Hepatic stellate cell (primary cell): ENCODE measurements at places on chromosomes 4 and X.

DNA sequence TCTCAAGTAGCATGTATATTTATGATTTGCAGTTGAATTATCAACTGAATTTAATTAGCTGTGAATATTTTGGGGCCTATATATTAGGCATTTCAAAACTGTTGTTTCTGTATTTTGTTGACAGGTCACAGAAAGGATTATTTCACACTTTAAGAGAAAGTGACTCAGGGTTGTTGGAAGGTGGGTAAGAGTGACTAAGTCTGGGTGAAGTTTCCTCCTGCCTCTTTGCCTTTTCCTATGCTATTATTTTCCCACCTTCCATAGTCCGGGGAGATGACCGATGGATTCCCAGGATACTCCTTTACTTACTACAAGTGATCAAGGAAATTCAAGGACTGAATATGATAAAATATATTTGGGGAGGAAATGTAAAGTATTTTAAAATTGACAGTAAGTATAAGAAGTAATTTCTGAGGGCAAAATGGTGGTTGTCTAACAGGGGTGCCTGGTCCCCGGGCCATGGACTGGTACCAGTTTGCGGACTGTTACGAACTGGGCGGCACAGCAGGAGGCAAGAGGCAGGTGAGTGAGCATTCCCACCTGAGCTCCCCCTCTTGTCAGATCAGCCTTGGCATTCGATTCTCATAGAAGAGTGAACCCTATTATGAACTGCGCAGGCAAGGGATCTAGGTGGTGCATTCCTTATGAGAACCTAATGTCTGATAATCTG is 175.5 kb upstream of the GPRIN3 start:
- no peak for DNase-seq

GRCh38 chr4:68874507-68874906 is 58.7 kb downstream of the UGT2B10 start:
- DNase-seq: no peak

DNA sequence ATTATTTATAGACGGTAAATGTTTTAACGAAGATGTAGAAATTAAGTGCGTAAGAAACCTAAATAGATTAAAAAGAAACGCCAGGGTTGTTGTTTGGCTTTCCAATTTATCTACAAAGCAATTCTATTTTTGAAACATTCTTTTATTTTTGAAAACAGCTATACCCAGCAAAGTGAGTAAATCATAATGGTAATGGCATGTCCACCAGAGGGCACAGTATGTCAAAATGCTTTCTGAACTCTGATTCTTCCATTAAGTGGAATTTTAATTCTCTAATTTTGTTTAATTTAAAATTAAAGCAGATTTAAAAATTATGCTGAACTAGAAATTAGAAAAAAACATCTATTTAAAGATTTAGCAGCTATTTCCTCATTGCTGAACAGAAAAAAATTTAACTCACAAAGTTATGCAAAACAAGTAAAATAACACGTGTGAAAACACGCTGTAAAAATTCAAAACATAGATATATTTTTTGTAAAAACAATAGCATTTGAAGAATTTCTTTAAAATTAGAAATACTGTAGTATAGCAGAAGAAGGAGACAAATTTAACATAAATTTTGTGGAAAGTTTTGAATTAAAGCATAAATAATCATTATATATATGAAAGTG is 26.5 kb downstream of the RASSF6 start:
- no peak for DNase-seq

DNA sequence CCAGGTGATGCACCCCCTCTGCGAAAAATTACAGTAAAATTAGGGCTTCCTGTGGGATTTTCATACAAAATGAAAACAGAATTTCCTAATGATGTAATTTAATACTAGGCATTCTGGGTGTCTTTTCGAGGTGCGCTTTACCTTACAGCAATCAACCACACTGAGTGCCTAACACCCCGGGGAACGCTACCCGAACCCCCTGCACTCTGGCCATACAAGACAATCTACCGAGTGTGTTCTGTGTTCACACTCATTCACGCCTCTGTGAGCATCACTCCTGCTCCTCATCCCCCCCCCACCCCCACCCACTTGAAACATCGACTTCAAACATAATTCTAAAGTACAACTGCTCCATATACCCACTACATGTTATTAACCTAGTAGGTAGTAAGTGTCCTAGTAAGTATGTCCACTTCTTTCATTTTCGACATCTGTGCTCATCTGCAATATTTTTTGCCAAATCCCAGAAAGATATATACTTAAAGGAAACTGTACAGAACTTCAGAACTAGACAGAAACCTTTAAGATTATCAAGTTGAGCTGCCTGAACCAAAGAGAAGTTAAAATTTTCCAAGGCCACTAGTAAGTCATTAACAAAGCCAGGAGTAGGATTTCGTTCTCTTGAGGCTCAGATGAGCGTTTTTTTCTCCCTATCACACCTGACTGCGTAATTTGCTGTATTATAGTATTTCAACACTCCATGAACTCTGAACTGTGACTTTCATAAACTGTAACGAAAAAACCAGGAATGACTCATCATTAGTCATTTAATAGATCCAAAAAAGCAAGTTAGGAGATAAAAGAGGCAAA is 80.0 kb downstream of the FAT1 start:
- peak; percentile 42 for DNase-seq

DNA sequence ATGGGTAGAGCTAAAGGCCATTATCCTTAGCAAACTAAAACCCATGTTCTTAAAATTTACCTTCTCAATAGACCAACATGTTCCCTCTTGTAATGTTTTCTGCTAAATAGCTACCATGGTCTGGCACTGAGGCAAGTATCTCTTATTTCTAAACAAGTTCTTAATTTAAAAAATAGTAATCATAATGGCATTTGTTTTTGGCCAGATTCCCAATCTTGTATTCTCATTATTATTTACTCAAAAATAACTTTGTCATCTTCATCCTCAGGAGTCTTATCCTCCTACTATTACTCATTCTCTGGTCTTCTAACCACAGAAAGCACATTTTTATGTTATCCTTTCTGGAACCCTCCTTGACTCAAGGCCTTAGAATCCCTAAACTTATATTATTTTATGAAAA is 931.2 kb downstream of the CCSER1 start:
- no peak for DNase-seq

DNA sequence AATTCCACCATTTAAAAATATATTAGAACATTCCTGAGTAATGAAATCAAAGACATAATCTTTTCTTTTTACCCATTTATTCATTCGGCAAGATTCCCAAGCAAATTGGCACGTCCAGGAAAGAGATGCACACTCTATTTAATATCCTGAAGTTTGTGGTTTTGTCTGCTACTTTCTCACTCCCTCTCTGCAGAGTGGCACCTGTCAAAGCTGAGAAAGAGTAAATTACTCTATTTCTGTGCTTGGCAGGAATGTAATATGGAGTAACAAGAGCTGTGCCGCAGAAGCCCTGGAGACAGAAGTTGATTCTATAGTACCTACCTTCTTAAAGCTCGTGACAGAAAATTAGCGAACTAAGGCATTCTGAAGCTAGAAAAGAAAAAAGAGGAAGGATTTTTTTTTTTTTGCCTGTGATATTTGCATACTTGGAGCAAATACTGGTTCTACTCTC is 5.5 kb downstream of the GSTCD start:
- DNase-seq: no peak
